Activated naive CD4-positive, alpha-beta T cell treated with anti-CD3 and anti-CD28 coated beads for 36 hours (primary cell): ENCODE measurements at places on chromosomes 7 and 10. TPM values are rescaled to one million over a fixed set of nuclear protein-coding genes. Genes with fewer than 3 reads are reported as not detected.

- no peak for DNase-seq
- H3K27ac ChIP-seq: no peak overlapping the region
- no peak overlapping the region for H3K4me3 ChIP-seq
- peaks cover 5% of the 10 kb centered on the region for H3K27me3 ChIP-seq
- H3K4me1 ChIP-seq: no peaks in the 10 kb centered on the region
Observed at GRCh38 chr10:31650010-31650409, 278.6 kb downstream of the ARHGAP12 start.

- no peaks in the 10 kb centered on the region for H3K27me3 ChIP-seq
- peak; percentile 48 for DNase-seq
- H3K36me3 ChIP-seq: peaks cover 43% of the 10 kb centered on the region
- peaks cover 52% of the 10 kb centered on the region for H3K4me1 ChIP-seq
Observed at GRCh38 chr10:7185367-7185690, 225.5 kb downstream of the SFMBT2 start.

DNA sequence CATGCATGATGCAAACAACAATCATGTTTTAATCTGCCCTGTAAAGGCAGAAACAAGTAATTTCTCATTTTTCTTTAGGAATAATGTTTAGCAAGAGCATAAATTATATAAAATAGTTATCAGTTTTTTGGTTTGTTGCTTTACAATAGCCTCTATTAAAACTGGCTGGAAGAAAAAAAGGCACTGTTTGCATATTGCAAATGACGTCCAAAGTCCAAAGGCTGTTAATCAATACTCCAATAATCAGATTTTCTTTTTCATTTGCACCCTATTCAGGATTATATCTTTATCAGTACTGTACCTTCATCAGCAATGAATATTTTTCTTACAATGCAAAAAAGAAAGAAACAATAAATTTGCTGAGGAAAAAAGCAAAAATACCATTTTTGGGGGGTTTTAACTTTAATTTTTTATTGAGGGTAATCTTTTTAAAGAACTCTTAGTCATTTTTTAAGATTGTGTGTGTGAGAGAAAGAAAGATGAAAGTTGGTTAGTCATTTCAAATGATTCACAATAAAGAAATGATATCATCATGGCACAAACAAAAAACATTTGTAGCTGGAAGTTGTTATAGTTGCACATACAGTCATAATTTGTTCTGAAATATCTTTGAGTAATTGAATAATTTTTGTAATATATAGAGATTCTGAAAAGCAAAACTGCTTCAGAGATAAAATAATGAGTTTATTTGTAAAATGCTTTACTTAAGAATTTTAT is 44.4 kb upstream of the AKR1C2 start:
- no peaks in the 10 kb centered on the region for H3K27me3 ChIP-seq
- H3K4me3 ChIP-seq: no peak overlapping the region
- H3K36me3 ChIP-seq: no peaks in the 10 kb centered on the region
- no peaks in the 10 kb centered on the region for H3K4me1 ChIP-seq
- DNase-seq: no peak

Gene FXYD4
- not detected for total RNA-seq

DNA sequence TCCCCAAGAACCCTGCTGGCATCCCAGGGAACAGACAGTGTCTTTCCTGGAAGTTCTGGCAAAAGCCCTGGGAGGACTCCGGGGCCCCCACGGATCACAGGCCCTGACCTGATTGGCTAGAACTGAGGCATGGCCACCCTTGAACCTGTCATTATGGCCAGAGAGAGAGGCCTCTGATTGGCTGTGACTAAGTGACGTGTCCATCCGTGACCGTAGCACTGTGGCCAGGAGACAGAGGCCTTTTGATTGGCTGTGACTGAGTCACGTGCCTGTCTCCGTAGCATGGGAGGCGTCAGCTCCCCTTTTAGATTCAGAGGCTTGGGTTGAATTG is 163.8 kb downstream of the RGS10 start:
- no peak for DNase-seq
- peaks cover 13% of the 10 kb centered on the region for H3K36me3 ChIP-seq
- no peaks in the 10 kb centered on the region for H3K27me3 ChIP-seq
- no peak overlapping the region for H3K27ac ChIP-seq
- H3K4me3 ChIP-seq: no peak overlapping the region
- H3K4me1 ChIP-seq: peaks cover 5% of the 10 kb centered on the region

DNA sequence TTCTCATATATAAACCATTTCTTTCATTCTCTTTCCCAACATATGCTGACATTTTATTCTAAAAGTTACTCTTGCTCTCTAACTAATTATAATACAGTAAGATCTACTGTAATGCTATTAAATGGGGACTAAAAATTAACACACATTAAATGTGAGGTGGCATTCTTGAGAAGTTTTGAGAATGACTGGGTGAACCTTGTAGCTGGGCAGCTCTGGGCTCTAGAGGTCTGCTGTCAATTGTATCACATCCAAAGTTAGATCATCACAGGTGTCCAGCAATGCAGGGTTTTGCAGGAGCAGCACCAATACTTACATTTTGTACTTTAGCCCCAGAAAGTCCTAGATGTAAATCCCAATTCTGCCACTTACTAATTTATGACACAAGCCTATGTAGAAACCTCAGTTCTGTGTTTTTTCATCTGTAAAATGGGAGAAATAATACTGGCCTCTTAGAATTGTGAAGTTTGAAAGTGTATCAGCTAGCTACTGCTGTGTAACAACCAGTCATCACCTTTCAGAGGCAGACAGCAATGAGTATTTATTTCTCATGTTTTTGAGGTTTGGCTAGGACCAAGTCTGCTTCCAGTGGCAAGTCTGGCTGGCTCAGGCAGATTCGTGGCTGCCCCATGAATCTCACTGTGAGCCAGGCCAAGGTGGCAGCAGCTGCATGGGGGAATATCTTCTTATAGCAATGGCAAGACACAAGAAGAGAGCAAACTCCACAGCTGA is 79.6 kb upstream of the EMX2 start:
- H3K36me3 ChIP-seq: no peaks in the 10 kb centered on the region
- DNase-seq: no peak
- H3K27ac ChIP-seq: no peak overlapping the region
- H3K4me1 ChIP-seq: no peaks in the 10 kb centered on the region
- H3K27me3 ChIP-seq: peaks cover 4% of the 10 kb centered on the region

DNA sequence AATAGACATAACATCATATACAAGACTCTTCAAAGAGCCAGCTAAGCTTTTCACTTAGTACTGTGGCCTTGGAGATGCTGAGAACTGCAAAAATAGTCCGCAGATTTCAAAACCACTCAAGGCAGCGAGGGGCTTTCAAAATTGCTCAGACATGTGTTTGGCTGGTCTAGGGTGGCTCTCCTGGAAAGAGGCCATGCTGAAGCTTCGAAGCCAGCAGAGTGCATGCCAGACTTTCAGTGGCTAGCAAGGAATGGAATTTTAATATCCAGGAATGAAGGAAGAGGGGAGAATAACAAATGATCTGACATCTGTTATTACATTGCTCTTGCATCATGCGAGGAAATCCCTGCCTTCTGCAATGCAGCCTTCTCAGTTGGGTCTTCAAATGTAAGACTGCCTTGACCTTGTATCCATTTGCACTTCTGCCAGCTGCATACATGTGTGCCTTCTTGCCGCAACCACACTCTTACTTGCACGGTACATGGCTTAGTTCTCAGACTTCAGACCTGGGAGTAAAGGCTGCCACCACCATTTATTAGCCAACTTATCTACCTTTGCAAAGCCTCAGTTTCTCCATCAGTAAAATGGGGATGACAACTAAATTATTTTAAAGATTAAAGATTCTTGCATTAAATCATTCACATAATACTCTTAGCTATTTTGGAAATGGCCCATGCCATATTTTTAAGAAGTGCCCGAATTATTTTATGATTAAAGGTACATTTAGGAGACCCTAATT is 55.9 kb downstream of the ITIH5 start:
- H3K4me3 ChIP-seq: no peak overlapping the region
- H3K27ac ChIP-seq: no peak overlapping the region
- no peaks in the 10 kb centered on the region for H3K4me1 ChIP-seq
- H3K27me3 ChIP-seq: no peaks in the 10 kb centered on the region
- no peaks in the 10 kb centered on the region for H3K36me3 ChIP-seq

GRCh38 chr10:67735430-67735829 is 39.4 kb upstream of the CTNNA3 start:
- no peak overlapping the region for H3K4me3 ChIP-seq
- H3K36me3 ChIP-seq: no peaks in the 10 kb centered on the region
- peaks cover 5% of the 10 kb centered on the region for H3K4me1 ChIP-seq
- DNase-seq: no peak

DNA sequence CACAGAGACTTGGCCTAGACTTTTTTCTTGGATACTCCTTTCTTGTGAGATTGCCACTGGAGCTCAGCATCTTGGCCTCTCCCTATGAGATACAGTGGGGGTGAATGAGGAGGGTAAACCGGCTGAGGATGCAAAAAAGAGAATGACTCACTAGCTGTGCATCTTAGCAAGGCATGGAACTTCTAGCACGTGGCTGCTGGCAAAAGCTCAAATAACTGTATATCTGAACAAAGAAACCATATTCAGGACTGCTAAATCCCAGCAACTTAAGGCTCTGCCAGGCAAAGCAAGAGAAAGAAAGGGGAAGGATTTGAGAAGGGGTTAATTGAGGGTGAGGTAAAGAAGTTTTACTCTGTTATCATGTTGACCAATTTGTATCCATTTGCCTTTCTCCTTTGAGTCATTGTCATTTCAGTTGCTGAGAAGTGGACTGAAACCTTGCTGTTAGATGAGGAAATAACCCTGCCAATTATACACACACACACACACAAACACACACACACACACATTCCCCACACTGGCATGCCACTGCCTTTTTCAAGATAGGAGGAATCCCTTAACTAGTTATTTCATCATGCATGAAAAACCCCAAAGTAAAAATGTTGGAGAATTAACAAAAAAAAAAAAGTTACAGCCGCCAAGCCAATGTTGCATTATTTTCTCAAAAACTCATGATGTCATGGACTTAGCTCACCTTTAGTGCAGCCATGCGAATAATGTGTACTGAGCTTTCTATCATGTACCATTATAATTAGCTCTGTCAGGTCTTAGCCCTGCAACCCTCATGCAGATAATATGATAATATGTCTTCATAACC is 997.3 kb downstream of the LRMDA start:
- no peak overlapping the region for H3K27ac ChIP-seq
- DNase-seq: no peak
- H3K4me1 ChIP-seq: no peaks in the 10 kb centered on the region
- no peaks in the 10 kb centered on the region for H3K27me3 ChIP-seq

DNA sequence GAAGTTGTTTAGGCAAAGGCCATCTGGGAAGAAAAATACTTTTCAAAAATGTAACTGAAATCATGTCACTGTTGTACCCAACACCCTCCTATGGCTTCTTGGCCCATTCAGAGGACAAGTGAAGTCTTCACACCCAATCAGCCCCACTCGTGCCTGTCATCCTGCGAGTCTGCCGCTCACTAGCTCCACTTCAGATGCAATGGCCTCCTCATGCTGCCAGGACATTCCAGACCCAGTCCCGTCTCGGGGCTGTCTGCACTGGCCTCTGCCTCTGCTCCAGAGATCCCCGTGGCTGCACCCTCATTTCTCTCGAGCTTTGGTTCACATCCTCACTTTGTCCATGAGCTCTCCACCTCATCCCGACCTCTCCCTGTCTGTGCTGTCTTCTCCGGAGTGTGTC is 227.1 kb downstream of the KCNMA1 start:
- H3K27ac ChIP-seq: no peak overlapping the region
- H3K4me3 ChIP-seq: no peak overlapping the region
- H3K27me3 ChIP-seq: peaks cover 3% of the 10 kb centered on the region
- no peaks in the 10 kb centered on the region for H3K36me3 ChIP-seq
- H3K4me1 ChIP-seq: no peaks in the 10 kb centered on the region

DNA sequence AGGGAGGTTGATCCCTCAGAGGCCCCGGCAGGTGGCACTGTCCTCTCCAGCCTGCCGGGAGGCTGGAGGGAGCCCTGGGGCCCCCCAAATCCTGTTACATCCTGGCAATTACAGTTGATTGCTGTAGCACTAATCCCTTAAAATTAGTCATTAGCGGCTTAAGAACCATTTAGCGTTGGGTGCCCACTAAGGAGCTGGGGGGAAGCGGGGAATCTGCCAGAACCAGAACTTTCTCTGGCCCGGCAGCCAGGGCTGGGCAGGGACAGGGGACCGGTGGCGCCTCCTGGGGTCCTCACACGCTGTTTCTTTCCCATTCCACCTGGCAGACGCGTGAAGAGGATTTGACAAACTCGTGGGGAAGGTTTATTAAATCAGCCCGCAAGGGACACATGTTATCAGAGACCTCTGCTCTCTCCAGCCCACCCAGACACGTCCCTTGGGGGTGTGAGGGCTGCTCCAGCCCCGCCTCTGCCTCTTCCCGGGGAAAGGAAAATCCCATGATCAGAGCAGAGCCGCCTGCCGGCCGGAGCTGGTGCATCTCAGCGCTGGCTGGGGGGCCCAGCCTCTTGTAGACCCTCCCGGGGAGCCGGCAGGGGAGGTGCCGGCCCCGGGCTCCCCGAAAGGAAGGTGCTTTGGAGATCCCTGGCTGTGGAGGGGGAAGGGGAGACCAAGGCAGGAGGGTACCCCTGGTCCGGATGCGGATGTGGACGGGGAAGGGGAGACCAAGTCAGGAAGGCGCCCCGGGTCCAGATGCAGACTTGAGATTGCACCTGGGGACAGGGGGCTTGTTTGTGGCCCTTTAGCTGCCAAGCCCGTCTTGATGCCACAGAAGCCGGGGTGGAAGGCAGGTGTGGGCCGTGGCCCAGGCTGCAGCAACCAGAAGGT is 142.7 kb downstream of the ELFN1 start:
- no peaks in the 10 kb centered on the region for H3K4me1 ChIP-seq
- H3K27me3 ChIP-seq: no peaks in the 10 kb centered on the region
- H3K27ac ChIP-seq: no peak overlapping the region
- no peaks in the 10 kb centered on the region for H3K36me3 ChIP-seq
- DNase-seq: peak; percentile 20
- H3K4me3 ChIP-seq: no peak overlapping the region

- peaks cover 16% of the 10 kb centered on the region for H3K27me3 ChIP-seq
- DNase-seq: no peak
- H3K27ac ChIP-seq: no peak overlapping the region
- no peaks in the 10 kb centered on the region for H3K36me3 ChIP-seq
Observed at GRCh38 chr10:58508316-58508715, 4.4 kb upstream of the BICC1 start.

DNA sequence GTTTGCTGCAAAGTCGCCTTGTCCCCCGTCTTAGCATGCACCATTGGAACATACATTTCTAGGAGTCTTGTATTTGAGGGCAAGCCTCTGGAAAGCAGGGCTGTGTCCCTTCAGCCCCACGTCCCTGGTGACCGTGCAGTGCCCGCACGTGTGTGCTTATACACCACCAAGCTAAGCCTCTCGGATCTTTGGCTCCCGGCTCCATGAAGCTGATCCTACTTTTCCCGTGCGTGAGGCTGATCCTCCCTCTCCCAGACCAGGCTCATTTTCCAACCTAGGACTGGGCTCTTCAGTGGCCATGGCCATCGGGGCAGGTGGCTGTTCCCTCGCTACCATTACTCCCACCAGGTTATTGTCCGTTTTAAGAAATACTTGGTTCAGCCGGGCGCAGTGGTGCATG is 14.3 kb downstream of the MDH2 start:
- no peaks in the 10 kb centered on the region for H3K27me3 ChIP-seq
- no peak for DNase-seq
- no peak overlapping the region for H3K4me3 ChIP-seq
- no peak overlapping the region for H3K27ac ChIP-seq
- no peaks in the 10 kb centered on the region for H3K4me1 ChIP-seq
- H3K36me3 ChIP-seq: peaks cover 34% of the 10 kb centered on the region

GRCh38 chr10:54796881-54797280 is 4.2 kb downstream of the PCDH15 start:
- no peak overlapping the region for H3K27ac ChIP-seq
- no peak for DNase-seq
- H3K36me3 ChIP-seq: no peaks in the 10 kb centered on the region
- no peak overlapping the region for H3K4me3 ChIP-seq
- H3K27me3 ChIP-seq: no peaks in the 10 kb centered on the region
- H3K4me1 ChIP-seq: no peaks in the 10 kb centered on the region
